ENCODE measurements at places on chromosomes 5 and 9.

DNA sequence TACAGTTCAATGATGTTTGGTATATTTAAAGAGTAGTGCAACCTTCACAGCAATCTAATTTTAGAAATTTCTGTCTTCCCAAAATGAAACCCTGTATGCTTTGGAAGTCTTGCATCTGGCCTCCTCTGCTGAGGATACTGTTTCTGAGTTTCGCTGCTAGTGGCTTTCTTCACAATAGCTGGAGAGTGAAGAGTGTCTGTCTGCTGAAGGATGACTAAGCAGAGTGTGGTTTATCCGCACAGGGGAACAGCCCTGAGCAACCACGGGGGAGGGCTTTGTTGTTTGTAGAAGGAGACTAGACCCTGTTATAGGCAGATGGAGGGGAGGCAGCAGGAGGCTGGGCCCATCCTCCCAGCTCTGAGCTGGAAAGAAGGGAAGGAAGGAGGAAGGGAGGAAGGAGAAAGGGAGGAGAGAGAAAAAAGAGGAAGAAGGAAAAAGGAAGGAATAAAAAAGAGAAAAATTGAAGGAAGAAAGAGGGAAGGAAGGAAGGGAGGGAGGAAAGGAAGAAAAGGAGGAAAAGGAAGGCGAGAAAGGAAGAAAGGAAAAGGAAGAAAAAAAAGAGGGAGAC is 10.5 kb upstream of the IRX2 start:
- no peak for DNase-seq

GRCh38 chr5:34734326-34734725 is 78.2 kb downstream of the RAI14 start:
- DNase-seq, result no peak

GRCh38 chr9:123157221-123157620 is 111.2 kb downstream of the STRBP start:
- no peak for DNase-seq

- no peak for DNase-seq
Measured at GRCh38 chr9:98985596-98985995, 41.9 kb downstream of the COL15A1 start.

DNA sequence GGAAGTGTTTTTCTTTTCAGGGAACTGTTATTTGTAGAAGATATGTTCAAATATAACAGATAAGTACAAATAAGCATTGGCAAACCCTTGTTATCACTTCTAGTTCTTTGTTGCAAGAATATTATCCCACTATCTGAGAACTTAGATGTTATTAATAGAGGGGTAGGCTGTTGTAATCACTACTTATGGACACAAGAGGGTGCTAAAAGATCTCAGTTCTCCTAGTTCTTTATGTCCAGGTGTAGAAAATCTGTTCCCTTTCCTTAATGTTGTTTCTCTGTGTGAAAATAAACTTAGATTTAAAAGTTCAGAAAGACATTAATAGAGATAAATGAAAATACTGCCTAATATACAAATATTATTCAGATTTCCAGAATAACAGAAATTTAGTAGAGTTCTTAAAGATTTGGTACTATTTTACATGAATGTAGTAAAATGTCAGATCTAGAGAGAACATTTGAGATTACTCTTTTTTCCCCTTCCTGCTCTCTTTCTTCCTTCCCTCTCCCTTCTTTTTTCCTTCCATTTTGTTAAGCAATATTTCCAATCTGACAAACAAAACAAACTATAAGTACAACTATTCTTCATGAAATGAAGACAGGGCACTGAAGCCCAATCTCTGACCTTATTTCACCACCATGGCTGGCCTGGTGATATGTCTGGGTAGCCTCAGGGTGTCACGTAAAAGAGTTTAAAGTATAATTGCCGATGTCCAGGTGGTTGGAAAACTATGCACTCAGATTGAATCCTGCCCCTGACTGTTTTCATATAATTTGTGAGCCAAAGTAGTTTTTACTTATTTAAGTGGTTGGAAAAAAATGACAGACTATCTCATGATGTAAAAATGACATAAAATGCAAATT is 43.6 kb upstream of the C5orf46 start:
- no peak for DNase-seq

- DNase-seq, result no peak
Measured at GRCh38 chr5:4199049-4199841, 603.6 kb downstream of the IRX1 start.

GRCh38 chr9:94656200-94656599 is 16.9 kb upstream of the FBP1 start:
- DNase-seq, result no peak

DNA sequence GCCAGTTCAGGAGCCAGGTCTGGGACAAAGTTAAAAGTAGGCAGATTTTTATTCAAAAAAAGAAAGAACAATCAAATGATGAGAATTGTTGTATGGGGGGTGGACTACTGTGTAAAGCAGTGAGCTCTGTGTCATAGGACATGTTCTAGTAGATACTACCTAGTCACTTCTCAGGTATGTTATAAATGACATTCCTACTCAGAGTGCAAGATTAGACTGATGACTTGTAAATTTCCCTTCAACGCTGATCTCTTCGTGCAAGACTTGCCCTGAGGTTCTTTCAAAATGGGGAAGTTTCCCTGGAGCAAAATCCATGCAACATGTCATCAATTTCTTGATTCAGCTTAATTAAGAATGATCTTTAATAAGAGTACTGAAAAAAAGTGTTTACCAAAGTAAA is 175.1 kb downstream of the RORB start:
- no peak for DNase-seq

DNA sequence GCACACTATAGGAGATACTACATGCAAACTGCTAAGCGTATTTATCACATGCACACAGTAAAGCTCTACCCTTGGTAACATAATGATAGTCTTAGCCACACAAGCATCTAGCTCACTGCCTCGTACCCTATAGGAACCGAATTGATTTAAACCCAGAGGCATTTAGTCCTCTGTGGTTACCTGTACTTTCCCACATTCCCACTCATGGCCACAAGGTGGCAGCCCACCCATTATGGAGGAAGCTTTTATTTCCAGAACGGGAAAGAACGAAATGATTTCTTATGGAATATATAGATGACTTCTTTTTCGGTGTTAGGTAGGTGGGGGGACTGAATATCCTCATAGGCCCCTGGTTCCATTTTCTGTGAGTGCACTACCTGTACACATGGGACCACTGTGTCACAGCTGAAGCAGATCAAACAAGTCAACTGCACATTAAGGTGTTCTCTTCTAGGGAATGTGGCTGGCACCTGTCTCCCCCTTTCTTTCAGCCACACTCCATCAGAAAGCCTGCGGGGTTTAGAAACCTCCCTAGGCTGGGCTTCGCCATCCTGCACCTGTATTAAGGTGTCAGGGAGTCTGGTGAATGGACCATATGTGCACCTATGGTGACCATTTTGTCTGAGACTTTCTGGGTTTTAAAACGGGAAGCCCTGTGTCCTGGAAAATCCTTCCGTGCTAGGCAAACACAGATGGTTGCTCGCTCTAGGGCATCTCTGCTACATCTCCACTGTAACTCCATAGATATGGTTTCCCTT is 313.2 kb downstream of the SLIT3 start:
- DNase-seq, result peak; percentile 88

- DNase-seq, result peak; percentile 22
Measured at GRCh38 chr5:66757219-66757833, 161.1 kb downstream of the MAST4 start.

DNA sequence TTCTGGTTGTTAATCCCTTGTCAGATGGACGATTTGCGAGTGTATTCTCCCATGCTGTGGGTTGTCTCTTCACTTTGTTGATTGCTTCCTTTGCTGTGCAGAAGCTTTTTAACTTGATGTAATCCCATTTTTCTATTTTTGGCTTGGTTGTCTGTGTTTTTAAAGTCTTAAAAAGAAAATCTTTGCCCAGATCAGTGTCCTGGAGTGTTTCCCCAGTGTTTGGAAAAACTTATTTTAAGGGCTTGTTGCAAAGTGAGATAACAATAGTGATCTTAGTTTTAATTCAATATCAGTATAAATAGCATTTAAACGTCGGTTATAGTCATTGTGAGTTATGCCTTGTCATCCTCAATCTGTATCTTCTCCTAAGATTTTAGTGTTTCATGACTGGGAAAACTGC is 329.5 kb downstream of the CCDC171 start:
- no peak for DNase-seq

GRCh38 chr9:123376218-123377071 is 20.4 kb downstream of the CRB2 start:
- no peak for DNase-seq

- peak; percentile 50 for DNase-seq
Measured at GRCh38 chr5:107670932-107671741, at the start of gene EFNA5. Gene EFNA5, minus strand, starts transcription at chr5:107670937.

DNA sequence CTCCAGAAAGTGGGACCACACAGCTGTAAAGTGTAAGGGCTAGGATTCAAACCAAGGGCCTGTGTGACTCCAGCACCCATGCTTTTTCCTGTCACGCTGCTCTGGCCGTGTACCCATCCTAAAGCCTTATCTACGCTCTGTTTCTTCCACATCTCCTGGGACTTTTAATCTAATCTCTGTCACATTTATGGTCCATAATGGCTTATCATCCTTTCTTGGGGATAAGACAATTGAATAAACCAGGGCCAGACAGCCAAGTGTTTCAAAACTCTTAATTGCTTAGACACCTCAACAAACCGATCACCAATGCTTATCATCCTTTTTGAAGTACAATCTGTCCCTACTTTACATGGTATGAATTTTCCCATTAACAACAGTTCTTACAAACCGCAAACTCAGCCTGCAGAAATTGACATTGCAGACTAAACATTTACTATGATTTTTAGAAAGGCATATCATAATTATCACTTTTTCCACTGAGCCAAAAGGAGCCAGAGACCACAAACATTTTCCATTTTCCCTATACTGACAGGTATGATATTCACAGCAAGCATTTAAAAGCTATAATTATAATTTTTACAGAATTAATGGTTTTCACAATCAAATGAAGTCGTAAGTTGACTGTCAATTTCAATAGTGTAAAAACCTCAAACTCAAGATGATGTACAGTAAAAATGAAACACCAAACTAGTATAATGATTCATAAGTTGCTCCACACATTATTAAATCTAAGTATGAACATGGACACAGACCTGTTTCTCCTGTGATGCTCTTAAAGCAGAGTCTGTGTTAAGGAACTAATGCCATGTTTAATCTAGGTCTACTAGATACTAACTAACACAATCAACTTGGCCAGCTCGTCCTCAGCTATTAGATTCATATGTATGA is 99.5 kb downstream of the FBXW11 start:
- no peak for DNase-seq

GRCh38 chr5:76718880-76719279 is 3.0 kb downstream of the F2R start:
- DNase-seq, result no peak

- DNase-seq, result no peak
Measured at GRCh38 chr9:73001860-73002259, 49.0 kb upstream of the ALDH1A1 start.

DNA sequence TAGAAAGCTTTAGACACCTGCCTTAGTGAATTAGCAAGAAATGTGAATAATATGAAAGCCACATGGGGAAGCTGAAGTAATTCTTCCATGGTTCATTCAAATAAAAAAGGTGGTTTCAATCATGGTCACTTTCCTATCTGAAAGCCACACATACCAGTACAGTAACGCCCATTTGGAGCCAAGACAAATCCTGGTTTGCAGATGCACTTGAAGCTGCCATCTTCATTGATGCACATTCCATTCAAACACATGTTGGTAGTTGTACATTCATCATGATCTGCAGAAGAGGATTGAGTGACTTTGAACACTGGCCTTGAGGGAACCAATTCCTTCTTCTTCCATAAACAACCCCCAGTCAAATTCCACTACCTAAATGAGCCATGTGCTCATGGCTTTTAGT is 161.5 kb downstream of the FBN2 start:
- no peak for DNase-seq

DNA sequence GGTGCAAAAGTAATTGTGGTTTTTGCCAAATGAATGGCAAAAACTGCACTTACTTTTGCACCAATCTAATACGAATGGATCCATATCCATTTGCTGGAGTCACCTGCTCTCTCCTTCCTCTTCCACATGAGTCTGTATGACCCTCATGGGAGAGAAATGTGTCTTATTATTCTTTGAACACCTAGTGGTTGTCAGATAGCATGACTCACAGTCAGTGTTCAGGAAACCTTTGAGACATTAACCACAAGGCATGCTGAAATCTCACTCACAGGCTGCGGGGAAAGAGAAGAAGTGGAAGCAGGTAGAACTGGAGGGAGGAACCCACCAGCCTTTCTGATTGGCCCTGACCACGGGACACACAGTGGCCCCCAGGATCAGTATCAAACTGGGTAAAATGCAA is 222.8 kb upstream of the KLF4 start:
- DNase-seq, result no peak

DNA sequence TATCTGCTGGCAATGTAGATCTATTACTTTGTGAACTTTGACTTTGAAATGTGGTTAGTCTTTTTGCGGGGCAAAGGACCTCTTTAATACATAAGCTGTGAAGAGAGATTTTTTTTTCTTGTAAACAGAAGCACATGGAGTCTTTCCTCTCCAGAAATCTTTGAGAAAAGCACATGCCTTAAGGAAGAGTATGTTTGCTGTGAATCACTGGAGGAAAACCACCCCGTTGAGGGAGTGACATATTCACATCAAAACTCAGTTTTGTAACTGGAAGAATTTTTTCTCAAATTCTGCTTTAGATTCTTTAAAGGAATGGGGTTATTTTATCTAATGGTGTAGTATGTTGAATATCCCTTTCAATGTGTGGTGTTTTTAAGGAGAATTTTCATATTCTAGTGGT is 3.5 kb downstream of the DMRT3 start:
- no peak for DNase-seq

DNA sequence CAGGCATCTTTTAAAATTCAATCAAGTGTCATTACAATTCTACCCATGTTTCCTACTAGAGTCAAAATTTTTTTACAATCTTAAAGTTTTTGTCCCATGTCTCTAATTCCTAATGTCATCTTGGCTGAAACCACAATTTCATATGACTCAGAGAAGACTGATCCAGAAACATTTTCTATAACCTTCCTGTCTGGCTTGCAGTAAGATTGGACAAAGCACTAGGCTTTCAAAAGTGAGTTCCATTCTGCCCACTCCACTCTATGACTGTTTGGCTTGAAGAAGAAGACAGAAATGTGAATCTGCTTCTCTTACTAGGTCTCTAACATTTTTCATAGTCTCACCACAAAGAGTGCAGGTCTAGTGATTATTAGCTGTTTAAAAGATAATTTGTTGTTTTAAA is 88.8 kb downstream of the NR3C1 start:
- no peak for DNase-seq

Data from glutamatergic neuron (in vitro differentiated cells).